ENCODE measurements at places on chromosomes 3 and 15.

GRCh38 chr3:101155825-101156224 is 162.6 kb upstream of the ABI3BP start:
- no peak for DNase-seq

GRCh38 chr3:39141171-39141995 is 12.0 kb downstream of the CSRNP1 start:
- no peak for DNase-seq

GRCh38 chr15:91589360-91589759 is 264.1 kb upstream of the SLCO3A1 start:
- no peak for DNase-seq

DNA sequence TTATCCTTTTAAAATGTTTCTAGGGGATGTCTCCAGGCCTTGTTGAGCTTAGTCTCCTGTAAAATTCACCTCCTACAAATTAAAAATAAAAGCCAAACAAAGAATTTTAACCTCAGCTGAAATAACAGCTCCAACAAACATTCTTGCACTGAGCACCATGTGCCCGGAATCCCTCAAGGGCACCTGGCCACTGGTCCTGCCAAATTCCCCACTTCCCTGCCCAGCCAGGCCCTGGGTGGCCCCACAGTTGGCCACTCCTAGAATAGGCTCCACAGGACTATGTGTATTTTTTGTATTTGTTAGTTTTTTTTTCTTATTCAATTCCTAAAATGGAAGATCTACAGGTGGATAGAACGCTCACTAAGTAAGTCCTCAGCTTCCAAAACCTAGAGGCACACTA is 33.1 kb upstream of the PLA2G4E start:
- DNase-seq, result no peak
